ENCODE measurements at places on chromosomes 11 and 22.

GRCh38 chr22:33401291-33401690 is 343.1 kb upstream of the SYN3 start:
- no peak for DNase-seq

GRCh38 chr11:23423104-23423503 is 562.8 kb upstream of the CCDC179 start:
- DNase-seq: no peak

GRCh38 chr11:121800731-121801393 is 315.2 kb downstream of the BLID start:
- DNase-seq: peak; percentile 76

DNA sequence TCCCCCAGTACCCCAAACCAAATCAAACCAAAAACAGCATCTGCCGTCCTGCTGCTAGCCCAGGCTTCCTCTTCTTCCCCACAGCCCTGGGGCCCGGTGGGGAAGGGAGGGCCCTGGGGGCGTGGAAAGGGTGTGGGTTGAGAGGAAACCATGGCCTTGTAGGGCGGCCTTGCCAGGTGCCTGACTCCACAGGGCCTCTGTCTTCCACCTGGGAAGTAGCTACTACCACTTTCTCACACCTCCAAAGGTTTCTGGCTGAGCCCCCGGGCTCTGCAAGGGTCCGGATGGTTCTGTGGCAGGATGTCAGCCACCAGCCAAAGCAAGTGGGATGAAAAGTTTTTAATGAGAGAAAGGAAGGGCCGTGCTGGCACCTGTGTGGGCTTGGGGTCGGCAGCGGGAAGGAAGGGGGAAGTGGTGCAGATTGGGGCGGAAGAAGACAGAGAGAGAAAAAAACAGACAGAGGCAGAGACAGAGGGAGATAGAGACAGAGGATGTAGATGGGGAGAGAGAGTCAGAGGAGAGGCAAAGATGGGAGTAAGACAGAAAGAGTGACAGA is 10.5 kb downstream of the TPST2 start:
- DNase-seq: no peak

GRCh38 chr11:13923182-13923581 is 39.3 kb upstream of the SPON1 start:
- DNase-seq: no peak

DNA sequence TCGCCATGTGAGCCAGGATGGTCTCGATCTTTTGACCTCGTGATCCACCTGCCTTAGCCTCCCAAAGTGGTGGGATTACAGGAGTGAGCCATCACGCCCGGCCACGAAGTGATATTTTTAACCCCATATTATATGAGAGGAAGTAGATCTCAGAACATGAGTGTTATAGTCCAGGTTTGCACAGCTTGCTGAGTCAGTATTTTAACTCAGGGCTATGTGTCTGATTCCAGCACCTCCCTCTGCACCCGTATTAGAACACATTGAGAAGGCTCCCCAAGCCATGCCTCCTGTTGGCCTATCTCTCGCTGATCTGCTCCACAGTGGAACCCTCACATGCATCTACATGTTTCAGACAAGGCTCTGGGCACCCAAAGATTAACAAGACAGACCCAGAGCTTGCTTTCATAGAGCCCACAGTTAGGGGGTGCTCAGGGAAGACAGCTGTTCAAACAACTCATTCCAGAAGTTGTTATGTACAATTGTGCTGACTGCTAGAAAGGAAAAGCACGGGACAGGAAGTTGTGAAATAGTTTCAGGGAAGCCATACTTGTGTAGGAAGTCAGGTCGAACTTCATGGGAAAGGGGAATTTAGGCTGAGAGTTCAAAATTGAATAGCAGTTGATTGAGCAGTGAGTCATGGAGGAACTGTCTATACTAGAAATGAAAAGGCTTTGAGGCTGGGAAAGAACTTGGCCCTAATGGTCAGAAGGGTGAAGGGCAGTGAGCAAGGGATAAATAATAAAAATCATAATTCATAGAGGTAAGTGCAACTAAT is 49.3 kb upstream of the CLPB start:
- DNase-seq: no peak

DNA sequence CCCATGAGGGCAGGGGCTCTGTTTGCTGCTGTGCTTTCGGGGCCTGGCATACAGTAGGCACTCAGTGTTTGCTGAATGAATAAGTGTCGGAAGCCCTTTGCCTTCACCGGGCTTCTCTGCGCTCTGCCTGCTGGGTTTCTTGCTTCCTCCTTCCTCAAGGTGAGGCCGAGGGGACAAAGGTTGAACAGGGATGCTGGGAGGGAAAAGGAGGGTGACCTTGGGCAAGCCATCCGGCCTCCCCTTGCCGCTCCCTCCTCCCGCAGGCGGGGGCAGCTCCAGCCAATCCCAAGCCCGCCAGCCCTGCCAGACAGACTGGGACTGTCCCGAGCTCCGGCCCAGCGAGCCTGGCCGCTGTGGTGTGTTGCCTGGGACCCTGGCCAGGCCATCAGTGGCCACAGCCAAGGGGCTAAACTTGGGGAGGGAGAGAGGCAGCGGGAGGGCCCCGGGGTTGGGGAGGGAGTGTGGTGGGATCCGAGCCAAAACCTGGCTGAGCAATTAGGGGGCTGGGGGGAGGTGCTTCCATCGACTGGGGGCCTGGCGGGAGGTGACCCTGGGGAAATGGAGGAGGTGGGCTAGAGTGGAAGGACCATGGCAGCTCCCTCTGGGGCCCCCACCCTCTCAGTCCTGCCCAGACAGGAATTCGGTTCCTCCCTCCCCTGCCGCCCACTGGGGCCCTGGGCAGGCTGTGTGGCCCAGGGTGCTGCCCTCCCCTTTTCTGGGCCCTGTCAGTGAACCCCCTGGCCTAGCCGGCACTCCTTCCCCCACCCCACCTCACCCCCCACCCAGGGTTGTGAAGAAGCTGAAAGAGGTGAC is 3.4 kb upstream of the RCOR2 start:
- peak; percentile 81 for DNase-seq

DNA sequence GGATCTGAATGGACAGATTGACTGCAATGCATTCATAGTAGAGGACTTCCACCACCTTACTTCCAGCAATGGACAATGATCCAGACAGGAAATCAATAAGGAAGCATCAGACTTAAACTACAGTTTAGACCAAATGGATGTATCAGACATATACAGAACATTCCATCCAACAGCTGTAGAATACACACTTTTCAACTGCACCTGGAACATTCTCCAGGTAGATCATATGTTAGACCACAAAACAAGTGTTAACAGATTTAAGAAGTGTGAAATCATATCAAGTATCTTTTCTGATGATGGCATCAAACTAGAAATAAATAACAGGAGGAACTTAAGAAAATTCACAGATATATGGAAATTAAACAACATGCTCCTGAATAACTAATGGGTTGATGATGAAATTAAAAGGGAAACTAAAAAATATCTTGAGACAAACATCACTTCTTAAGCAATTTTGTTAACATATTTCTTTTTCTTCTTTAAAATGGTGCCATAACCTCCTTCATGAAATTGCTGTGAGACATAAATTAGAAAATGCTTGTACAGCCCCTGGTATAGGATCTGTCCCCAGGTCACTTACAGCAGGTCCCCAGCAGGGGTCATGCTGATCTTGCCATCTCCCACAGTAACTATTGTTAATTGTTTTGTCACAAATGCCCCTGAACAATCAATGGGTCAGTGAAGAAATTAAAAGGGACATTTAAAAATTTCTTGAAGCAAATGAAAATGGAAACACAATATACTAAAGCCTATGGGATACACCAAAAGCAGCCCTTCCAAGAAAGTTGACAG is 100.0 kb upstream of the OR4B1 start:
- no peak for DNase-seq
